ENCODE measurements at places on chromosomes 6 and 20.

DNA sequence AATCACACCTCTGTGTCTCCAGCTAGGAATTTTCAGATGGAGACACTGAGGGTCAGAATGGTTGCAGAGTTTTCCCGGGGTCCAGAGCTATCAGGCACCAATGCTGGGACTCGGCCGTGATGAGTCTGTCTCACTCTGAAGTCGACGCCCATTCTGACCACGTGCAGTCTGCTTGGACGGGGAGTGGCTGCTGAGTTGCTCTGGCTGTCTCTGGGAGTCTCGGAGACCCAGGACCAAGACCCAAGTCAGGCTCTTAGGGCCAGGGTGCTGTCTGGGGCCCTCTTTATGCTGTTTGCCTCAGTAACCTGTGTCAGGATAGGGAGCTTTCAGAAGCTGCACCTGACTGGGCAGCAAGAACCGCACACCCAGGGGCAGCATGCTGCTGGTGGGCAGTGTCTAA lies 4.6 kb downstream of the IP6K3 start:
- DNase-seq, result no peak

DNA sequence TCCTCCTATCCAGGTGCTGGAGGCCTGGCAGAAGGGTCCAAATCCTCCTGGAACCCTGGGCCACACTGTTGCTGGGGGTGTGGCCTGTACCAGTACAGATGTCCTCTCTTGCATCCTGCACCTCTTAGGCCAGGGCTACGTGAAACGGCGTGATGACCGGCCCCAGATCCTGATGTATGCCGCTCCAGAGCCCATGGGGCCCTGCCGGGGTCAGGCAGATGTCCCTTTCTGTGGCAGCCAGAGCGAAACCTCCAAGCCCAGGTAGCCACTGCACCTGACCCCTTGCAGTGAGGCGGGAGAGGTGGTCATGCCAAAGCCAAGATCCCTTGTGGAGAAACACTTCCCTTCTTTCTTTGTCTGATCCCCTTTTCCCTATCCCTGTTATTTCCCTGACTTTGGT lies 14.2 kb downstream of the DNPH1 start:
- no peak for DNase-seq

DNA sequence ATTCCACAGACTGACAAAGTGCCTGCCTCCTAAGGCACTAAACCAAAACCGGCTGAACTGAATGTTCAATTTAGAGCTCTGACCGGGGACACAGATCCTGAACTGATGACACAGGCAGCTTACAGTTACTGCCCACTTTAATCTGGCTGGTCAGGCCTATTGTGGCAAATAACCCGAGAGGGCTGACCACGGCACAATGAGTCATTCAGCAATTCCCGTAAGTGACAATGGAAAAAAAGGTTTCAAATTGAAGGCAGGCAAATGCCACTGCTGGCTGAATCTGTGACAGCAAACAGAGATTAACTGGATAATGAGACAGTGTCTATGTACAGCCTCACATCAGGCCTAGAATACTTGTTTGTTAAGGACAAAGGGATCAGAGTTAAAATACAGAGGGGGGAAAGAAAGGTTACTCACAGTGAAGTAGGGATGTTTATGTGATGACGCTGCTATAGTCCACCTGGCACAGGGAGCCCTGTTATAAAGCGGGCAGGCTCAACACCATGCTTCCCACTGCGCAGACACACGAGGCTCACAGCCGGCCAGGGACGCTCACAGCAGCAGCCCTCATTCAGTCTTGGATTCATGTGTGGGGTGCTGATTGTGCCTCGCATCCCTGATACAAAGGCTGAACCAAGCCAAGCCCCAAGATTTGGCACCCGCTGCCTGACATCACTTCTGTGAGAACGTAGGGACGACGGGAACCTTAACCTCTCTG lies 54.4 kb downstream of the RTN4IP1 start:
- no peak for DNase-seq

GRCh38 chr20:41054847-41055230 lies 26.2 kb downstream of the TOP1 start:
- no peak for DNase-seq

DNA sequence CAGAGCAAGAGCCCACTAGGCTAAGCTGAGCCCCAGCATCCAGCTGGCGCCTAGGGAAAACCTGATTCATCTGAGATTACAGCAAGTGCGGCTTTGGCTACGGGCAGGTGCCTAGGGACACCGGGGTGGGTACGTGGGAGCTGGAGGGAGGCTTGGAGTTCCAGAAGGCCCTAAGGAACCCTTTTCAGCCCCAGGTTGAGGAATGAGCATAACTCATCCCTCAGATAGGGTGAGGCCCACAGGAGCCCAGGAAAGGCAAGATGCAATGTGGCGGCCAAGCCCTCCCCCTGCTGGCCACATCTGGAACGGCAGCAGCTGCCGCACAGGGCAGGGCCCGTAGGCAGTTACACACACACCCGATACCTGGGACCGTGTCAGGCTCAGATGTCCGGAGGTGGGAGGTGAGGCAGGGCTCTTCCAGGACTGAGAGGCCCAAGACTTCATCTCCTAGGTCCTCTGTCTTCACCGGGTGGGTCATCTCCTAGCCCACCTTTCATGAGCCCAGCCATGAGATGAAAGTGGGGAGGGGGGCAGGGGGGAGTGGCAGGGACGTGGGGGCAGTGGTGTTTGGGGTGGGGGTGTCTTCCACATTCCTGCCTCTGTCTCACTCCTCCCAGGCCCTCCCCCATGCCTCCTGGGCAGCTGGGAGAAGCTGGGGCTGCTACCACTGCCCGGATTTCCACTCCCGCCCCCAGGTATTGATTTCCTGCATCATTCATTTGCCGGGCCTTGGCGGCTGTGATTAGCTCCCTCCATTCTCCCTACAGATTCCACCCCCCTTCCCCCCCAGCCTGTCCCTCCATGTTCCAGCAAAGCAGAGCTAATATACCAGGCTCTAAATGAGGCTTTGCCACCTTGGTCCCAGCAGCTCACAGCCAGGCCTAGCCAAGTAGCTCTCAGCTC lies 5.5 kb downstream of the MDGA1 start:
- DNase-seq, result no peak
